ENCODE measurements at places on chromosomes 1 and 21.
A peak's percentile ranks its signal among the peaks of the same experiment; 100 is the strongest.

GRCh38 chr1:8563944-8564537 lies 246.1 kb downstream of the SLC45A1 start:
- DNase-seq: no peak

DNA sequence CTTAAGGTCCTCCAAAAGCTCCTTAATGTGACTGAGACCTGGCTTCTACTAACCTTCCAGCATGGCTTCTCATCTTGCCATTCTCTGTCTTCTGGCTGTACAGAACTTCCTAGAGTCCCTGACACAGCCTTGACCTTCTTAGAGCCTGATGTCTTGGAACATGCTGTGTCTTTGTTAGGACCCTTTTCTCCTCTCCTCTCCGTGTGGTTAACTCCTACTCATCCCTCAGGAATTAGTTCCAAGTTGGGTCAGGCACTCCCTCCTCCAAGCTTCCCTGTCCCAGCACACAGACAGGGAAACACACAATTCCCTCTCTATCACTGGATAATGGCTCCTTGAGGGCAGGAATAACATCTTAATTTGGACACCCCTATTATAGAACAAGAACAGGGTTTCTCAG lies 275.4 kb upstream of the USP24 start:
- no peak for DNase-seq

DNA sequence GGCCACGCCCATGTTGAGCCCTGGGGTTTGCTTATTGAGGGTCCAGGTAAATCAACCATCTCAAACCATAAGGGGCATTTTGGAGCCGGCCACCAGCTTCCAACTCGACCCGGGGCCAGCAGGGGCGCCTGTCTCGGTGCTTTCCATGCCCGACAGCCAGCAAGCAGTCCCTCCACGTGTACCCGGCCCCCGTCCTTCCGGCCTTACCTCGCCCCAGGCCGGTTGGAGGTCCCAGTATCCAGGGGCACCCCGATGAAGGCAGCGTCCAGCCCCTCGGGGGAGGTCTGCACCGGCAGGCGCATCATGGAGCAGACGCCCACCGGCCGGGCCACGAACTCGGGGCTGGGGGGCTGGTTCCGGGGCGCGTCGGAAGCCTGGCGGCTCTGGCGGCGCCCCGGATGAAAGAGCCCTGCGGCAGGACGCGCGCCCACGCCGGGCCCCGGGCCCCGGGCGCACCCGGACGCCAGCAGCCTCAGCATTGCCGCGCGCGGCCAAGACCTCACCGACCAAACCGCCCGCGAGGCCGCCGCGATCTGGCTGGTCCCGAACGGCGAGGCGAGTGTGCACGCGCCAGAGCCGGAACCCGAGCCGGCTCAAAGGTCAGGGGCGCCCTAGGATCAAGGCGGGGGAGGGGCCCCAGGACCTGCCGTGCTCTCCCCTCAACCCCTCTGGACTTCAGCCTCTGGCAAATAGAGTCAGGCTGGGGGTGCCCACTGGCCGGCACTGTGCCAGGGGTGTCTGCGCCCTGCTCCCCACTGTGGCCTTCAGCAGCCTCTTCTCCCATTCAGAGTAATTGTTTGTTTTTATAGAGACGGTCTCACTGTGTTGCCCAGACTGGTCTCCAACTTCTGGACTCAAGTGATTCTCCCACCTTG lies at the start of gene AGMAT:
Gene AGMAT, minus strand, starts transcription at position 563 of the 875 bp plus-strand sequence. Its CDS starts 84 bp downstream, at position 479.
- peak; percentile 74 for DNase-seq

GRCh38 chr1:244113532-244114320 lies 62.6 kb downstream of the ZBTB18 start:
- DNase-seq: no peak

DNA sequence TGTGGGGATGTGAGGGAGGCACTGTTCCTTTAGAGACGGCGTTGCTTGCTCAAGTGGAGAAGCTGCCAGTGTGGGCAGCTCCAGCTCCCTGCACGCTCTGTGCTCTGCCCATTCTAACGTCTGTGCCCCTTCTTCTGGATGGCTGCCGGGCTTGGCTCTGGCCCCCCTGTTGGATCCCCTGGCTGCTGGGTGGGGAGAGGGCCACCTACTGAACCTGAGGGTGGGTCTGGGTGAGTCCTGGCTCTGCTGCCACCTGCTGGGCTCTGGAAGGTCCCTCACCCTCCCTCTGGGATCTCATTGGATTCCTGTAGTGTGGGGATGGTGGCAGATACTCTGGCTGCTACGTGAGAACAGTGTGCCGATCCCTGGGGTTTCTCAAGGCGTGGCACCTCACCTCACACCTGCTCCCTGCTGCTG lies 5.0 kb downstream of the PFKL start:
- DNase-seq: peak; percentile 57

DNA sequence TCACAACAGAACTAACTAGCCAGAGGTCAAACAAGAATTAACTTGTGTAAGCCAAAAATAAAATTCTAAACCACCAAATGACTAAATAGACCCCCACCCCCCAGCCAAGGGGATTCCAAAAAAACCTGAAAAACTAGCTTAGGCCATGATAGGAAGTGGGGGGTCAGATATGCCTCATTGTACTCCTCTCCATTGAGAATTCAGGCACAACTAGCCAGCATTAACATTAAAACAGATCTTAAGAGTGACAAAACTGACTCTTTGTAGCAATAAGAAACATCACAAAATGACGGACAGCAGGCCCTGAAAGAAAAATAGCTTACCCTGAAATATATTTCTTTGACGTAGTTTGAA lies 103.0 kb upstream of the ETV3 start:
- DNase-seq: no peak

GRCh38 chr1:115210302-115210711 lies 121.0 kb upstream of the TSPAN2 start:
- DNase-seq: no peak

GRCh38 chr1:154440036-154440804 lies 35.1 kb downstream of the IL6R start:
- no peak for DNase-seq

- DNase-seq: no peak
Measured at GRCh38 chr1:197633447-197634078, 141.7 kb downstream of the DENND1B start.

DNA sequence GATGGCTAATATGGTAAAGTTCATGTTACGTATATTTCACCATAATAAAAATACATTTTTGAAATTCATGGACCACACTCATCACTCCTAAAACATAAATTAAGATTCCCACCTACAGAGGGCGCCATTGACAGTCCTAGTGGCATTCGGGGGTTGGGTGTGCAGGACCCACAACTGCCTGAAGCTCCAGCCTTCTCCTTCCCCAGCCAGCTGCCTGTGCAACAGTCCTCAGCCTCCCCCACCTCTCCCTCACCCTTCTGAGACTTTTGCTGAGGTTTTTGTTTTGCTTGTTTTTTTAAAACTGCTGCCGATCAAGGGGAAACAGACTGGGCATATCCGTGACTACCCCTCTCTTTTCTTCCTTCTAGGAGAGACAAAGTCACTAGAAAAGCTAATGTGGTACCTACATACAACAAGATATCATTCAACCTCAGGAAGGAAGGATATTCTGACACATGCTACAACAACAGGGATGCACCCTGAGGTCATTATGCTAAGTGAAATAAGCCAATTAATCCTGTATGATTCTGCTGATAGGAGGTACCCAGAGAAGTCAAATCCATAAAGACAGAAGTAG lies 9.2 kb upstream of the EVA1C start:
- DNase-seq: peak; percentile 50

DNA sequence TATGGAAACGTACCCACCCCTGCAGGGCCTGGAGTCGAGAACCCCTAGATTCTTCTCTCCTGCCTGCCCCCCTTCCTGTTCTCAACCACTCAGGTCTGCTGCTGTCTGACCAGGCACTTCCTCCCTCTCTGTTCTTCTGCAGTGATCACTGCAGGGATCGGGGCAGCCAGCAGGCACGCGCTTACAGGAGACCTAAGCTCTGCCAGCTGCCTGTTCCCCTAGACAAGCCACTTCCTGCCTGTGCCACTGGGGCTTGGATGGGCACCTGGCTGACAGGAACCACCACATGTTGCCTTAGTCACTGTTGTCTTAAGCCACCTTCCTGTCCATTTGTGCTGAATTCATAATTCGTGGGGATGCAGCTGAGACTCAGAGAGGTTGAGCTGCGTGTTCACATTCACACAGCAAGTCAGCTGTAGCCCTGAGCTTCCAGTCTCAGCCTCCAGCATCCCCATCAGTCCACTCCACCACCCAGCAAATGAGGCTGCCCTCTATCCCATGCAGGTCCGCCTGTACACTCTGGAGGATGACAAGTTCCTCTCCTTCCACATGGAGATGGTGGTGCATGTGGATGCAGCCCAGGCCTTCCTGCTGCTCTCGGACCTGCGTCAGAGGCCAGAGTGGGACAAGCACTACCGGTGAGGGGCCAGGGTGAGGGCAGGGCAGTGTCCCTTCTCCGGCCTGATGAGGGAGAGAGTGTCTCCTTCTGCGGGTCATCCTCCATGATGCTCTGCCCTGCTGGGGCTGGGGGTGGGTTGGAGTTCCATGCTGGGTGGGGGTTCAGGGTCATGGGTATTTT lies 18.6 kb downstream of the FAM151A start:
- no peak for DNase-seq

DNA sequence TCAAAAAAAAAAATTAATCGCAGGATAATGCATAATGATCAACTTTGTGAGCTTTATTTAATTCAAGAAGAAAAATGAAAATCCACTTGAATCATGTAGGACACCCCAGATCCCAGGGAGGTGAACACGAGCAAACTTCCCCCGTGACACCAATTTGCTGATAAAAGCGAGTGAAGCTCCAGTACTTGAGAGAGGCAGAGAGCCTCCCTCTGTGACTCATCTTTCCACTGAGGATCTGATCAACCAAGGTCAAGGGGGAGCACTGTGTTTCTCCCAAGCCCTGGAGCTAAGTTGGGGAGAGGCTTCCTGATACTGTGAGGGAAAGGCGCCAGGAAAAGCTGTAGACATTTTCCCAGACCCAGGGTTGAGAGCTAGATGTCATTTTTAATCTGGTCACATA lies 160.9 kb downstream of the SLC44A5 start:
- DNase-seq: no peak

DNA sequence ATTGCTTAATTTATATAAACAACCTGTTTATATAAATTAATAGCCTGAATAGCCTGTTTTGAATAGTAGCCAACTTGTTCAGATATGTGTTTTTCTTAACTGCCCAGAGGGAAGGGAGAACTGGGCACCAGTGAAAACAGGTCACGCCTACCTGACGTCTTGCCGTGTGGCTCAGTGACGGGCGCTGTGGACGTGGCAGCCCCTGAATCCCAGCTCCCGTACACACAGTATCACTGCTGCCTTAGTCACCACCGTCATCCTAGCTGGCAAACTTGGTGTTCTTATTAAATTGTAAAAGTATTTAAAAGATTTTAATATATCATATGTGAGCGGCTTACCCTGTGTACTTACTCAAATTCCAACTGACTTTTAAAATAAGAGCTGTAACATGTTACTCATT lies 35.4 kb upstream of the TRAPPC10 start:
- no peak for DNase-seq

DNA sequence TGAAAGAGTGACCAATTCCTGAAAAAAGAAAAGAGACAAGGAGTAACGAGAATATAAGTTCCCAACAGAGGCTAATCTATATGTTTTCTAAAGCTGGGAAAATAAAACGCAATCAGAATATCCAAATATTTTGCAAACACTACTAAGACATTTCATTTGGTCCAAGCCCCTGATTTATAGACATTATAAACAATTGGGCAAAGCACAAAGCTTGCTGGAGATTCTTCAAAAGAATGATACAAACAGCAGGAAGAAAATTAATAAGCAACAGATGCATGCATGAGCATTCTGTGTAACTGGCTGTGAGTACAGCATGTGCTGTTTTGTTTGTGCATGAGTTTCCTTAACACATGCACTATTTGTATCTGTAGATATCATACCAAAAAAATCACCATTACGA lies 552.9 kb downstream of the LTN1 start:
- DNase-seq: no peak

DNA sequence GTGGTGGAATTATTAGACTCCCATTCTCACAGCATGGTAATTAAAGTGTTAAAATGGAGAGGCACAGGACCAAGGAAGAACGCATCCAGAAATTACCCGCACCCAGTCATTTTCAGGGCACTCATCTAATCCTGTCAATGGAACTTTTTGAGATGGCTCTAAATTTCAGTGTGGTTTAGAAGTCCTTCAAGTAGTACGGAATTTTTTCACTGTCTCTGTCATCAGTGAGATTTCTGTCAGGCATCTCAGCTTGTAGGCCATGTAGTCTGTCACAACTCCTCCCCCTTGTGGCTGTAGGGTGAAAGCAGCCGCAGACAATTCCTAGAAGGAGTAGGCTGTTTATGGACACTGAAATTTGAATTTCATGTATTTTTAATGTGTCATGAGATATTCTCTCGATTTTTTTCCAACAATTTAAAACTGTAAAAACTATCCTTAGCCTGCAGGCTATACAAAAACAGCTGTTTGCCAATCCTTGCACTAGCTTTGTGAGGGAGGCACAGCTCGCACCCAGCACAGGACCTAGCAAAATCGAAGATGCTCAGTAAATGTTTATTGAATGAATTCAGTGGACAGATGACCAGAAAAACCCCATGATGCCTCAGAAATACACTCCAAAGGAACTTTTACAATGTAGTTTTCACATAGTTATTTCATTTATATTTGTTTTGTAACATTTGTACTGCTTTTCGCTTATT lies 6.6 kb upstream of the NUP133 start:
- peak; percentile 56 for DNase-seq

- DNase-seq: no peak
Measured at GRCh38 chr1:57340334-57341070, 83.4 kb downstream of the DAB1 start.

DNA sequence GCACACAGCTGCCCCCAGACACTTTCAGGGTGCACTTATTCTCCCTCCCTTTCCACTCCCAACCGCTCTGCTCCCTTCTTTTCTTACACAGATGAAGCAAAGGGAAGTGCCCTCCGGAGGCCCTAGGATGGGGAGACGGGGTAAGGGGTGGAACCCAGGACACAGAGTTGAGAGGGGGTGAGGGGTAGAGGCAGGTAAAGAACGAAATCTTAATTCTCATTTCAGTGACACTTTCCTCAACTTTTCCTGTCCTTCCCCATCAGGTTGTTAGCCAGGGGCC lies 12.8 kb downstream of the PLEKHO1 start:
- DNase-seq: no peak

GRCh38 chr1:65694126-65694525 lies 98.6 kb upstream of the PDE4B start:
- DNase-seq: no peak

GRCh38 chr1:103859721-103860120 lies 110.0 kb downstream of the AMY1C start:
- DNase-seq: no peak

GRCh38 chr1:12148160-12148957 lies 18.4 kb upstream of the TNFRSF1B start:
- no peak for DNase-seq

DNA sequence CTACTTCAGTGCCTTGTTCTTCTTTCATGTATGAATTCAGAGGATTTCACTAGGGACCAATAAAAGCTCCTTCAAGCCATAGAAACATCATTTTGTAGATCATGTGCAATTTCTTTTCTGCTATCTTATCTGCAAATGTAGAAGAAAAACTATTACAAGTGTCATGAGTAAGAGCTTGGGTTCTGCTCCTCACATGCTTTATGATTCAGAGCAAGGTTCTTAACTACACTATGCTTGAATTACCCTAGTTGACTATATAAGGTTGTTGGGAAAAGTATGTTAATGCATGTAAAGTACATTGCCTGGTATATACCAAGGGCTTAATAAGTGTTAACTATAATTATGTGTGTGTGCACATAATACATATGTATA lies 91.4 kb upstream of the S1PR1 start:
- no peak for DNase-seq

- DNase-seq: no peak
Measured at GRCh38 chr1:31715873-31716220, 12.0 kb upstream of the COL16A1 start.

All from stimulated activated CD4-positive, alpha-beta T cell treated with anti-CD3 and anti-CD28 coated beads, Interleukin-2, amount 100 ng/mL, for 24 hours (primary cell).